ENCODE measurements at places on chromosomes 1 and 21. TPM values are rescaled to one million over a fixed set of nuclear protein-coding genes. Genes with fewer than 3 reads are reported as not detected.

- DNase-seq, result no peak
Observed at GRCh38 chr1:2583331-2583791, 3.2 kb upstream of the PRXL2B start.

DNA sequence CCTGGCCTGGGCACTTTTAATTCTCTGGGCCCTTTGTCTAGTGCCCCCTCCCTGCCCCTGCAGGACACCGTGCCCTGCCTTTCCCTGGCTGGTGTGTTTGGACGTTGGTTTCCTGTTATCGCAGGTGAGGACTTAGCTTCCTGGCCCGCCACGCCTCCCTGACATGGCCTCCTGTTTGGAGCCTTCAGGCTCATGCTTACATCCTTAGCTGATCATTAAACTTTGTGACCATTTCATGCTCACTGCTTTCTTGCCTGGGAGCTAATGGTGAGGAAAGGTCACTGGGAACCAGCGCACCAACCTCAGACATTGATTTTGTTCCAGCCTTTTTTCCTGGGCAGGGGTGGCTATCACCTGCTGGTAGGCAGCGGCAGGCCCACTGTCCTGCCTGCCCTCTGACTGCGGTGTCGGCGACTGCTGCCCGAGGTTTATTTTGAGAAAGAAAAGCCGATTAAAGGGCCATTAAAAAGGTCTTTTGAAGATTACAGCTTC is 3.7 kb downstream of the PFKL start:
- DNase-seq, result no peak

DNA sequence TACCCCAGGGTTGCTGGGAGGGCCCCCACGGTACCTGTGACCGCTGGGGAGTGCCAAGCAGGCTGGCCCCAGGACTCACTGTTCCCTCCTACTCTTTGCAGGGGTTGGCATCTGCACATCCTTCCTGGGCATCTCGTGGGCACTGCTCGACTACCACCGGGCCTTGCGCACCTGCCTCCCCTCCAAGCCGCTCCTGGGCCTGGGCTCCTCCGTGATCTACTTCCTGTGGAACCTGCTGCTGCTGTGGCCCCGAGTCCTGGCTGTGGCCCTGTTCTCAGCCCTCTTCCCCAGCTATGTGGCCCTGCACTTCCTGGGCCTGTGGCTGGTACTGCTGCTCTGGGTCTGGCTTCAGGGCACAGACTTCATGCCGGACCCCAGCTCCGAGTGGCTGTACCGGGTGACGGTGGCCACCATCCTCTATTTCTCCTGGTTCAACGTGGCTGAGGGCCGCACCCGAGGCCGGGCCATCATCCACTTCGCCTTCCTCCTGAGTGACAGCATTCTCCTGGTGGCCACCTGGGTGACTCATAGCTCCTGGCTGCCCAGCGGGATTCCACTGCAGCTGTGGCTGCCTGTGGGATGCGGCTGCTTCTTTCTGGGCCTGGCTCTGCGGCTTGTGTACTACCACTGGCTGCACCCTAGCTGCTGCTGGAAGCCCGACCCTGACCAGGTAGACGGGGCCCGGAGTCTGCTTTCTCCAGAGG is 6.8 kb downstream of the XKR8 start:
- DNase-seq, result no peak

- peak; percentile 30 for DNase-seq
Observed at GRCh38 chr1:46221749-46222148, 18.6 kb downstream of the LURAP1 start.

DNA sequence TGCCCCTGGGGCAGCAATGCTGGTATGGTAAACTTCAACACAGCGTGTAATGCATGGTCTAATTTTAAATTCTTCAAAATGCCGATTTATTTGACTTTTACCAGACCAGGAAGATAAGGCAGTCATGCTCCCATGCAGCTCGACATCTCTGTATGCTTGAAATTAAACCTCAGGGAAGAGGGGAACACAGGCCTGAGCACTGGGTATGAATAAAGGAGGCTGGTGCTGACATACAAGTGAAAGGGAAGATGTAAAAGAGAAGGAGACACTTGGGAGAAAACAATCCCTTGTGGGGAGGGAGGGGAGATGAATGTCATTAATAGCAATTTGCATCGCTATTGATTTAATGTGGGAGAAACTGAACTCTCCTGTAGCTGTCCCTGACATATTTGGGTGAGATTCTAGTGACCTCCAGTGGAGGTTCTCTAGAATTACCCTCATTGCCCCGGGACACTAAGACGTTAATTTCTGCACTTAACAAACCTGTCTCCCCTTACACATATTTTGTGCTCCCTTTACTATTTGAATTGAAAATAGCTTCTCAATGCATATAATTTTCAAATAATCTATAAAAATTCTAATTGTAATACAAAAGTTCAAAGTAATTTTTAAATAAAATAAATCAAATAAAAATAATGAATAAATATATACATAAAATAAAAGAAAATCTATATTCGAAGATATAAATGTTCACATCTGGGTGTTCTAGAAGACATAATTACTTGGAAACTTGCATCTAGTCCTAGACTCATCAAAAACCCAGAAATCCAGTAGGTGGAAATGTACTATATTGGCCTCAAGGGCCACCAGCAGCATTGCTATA is 283.1 kb downstream of the LMX1A start:
- DNase-seq, result peak; percentile 79

- DNase-seq, result no peak
Observed at GRCh38 chr1:209646558-209646957, 5.7 kb downstream of the LAMB3 start.

GRCh38 chr1:156828400-156829124 is 11.9 kb upstream of the SH2D2A start:
- DNase-seq, result no peak

GRCh38 chr21:32096411-32096810 is 182.4 kb downstream of the MIS18A start:
- peak; percentile 53 for DNase-seq

DNA sequence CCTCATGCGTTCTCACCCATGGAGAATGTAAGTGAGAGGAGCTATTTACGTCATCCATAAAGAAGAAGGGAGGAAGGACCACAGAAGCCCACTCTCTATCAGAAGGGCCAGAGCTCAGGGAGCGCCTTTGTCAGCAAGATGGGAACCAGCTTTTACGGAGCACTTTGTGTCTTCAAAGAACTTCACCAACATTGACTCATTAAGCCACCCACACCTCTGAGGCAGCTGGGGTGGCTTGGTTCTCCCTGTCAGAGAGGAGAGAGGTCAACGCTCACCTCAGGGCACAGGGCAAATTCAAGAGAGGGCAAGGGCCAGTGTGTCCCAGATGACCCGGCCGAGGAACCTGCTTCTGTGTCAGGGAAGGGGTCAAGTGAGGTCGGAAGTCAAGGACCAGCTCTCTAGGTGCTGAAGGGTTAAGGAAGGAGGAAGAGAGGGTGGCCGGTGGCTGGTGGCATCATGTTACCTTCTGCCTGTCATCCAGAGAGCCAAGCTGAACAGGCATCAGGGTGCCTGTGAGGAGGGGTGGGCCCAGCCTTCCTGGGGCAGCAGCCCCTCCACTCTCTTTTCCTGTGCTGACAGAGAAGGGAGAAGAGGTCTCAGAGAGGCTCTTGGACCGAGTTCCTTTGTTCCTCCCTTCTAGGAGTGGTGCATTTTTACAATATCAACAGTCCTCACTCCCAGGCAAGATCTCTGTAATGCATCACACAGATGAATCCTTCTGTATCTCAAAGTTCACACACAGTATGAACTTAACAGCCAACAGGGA is 109.0 kb downstream of the ETS2 start:
- no peak for DNase-seq

DNA sequence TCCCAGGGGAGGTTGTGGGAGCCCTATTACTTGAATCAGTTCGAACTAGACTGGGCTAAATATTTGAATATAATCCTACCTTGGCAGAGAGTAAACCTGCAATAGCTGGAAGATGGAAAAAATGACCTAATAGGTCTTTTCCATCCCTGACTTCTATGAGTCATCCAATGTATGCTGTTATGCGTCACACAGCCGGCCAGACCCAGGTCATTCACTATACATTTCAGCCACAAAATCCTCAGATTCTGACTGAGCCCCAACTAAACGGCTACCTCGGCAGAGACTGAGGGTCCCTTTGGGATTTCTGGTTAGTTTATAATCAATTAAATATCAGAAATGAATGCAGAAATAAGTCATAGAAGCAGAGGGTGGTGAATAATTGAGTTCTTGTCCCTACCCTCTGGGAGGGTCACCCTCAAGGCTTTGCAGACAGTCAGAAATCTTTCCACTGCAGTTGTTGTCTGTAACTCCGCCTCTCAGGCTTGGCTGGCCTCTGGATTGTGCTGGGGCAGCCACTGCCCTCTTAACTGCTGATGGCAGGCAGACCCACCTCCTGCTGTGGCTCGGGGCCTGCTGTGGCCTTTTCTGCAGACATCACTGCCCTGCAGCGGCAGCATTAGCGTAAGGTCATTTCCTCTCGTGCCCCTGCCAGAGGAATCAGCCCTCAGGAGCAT is 240.5 kb downstream of the TGFB2 start:
- peak; percentile 74 for DNase-seq

DNA sequence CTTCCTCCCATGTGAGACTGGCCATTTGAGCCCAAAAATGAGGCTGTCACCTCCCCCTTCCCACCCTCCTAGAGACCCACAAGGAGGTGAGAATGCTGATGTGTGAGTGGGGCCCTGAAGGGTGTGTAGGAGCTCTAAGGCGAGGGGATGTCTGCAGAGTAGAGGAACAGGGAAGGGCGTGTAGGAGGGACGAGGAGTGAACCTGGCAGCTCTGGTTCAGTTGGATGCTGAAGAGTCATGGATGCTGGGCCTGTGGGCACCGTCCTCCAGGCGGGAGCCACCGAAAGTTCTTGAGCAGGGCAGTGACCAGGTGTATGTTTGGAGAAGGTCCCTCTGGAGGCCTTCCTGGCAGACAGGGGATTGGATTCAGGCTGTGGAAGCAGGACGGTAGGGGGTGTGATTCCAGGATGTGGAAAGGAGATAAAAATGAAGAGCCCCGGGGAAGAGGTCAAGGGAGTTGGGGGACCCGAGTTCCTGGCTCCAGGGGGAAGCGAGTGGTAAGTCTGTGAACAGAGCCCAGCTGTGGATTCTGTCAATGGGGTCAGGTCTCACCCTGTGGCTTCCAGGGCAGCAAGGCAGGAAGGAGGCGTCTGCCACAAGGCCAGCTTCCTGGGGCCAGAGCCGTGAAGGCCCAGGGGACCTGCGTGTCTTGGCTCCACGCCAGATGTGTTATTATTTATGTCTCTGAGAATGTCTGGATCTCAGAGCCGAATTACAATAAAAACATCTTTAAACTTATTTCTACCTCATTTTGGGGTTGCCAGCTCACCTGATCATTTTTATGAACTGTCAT is 7.9 kb downstream of the SAMD11 start:
- DNase-seq, result no peak

DNA sequence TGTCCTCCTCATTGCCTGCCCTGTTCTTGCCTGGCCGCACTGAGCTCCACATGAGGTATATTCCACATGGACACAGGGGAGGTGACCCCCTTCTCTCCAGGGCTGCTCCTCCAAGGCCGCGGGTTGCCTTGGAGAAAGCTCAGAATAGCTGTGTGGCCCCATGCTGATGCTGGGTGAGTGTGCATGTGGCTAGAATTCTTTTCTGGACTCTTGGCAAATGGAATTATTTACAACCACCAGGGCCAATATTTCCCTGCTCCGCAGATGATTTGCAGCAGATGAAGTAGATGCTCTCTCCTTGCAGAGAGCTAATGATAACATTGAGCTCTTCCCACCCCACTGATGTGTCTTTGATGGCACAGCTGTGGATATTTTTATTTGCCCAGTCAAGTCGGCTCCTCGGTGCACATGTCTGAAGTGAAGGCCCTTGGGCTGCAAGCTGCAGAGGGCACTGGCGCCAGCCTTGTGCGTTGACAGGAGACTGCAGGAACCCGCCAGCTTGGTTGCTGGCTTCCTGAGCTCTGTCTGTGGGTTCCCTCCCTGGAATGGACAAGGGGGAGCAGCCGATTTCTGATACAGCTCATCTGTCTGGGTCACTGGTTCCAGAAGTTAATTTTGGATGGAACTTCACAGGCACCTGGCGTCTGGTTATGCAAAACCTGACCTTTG is 404.7 kb upstream of the VAMP3 start:
- DNase-seq, result no peak

DNA sequence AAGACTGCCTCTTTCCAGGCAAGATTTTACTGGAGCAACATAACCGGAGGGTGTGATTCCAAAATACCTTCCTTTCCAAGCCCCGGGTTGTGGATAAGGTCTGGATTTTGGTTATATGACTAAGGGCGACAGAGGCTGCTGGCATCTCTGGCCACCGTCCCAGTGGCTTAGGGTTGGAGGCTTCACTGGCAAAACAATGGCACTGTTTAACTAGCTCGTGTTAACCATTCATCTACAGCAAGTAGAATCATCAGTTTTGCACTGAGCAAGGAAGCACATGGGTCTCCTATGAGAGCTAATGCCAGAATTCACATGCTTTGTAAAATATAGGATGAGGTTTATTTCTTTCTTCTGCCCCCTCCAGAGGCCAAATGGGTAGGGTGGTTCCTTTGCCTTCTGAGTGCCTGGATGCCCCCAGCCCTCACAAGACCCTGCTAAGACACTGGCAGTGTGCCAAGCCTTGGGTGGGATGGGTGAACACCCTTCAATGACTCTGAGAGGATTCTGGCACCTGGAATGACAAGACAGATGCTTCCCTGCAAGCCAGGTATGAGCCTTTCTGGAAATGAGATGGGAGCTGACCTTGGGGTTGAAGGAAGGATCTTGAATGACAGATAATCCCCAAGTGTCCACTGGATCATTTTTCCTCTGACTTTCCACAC is 36.8 kb downstream of the DHCR24 start:
- no peak for DNase-seq

GRCh38 chr1:27560268-27561123 is 43.4 kb downstream of the AHDC1 start:
- DNase-seq, result no peak

DNA sequence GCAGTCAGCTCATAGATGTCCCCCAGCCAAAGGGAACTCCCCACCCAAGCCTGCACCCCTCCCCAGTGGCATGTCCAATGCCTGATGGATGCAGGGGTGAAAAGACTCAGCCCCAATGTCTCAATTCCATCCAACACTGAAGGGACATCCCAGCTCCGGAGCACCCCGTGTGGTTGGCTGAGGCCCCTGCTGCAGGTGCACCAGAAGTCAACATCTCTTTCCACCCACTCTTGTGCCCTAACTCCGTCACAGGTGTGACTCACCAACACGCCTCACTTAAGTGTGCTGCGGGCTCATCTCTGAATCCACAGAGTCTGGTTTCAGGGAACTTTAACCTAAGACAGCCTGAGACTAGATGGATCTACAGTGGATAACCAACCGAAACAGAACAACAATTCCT is 40.9 kb upstream of the ZBTB18 start:
- DNase-seq, result no peak

GRCh38 chr1:29240986-29241385 is 4.7 kb downstream of the PTPRU start:
- no peak for DNase-seq

- DNase-seq, result no peak
Observed at GRCh38 chr1:30363031-30363430, 360.4 kb downstream of the MATN1 start.

Gene LCE6A
- not detected for total RNA-seq

Gene ZNF683
- not detected for total RNA-seq

Gene SPRR2G
- not detected for total RNA-seq

Gene SELL
- total RNA-seq, result 4.3 TPM

Gene ACTRT2
- not detected for total RNA-seq

Gene SLC25A34
- total RNA-seq, result 2.9 TPM

Gene CD244
- not detected for total RNA-seq

Gene PGLYRP3
- total RNA-seq, result 2.4 TPM
